Smooth muscle cell of the brain vasculature (primary cell): ENCODE measurements at places on chromosomes 5 and 9.

- DNase-seq, result no peak
Measured at GRCh38 chr5:167631191-167631590, 660.3 kb upstream of the WWC1 start.

DNA sequence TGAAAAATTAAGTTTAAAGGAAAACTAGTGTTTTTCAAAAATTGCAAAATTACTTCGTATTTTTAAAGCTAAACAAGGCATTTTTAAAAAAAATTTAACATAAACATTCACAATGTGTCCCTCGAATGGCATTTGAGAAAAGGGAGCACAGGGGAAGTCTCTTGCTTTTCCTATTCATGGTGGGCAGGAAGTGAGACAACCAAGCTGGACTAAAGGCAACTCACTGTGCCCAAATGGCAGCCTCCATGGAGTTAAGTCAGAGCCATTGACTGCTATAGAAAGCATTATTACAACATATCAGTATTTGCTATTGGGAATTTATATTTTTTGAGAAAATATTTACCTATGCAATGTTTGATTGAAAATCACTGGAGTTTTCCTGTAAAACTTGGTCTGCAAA, 8.3 kb downstream of the HNRNPH1 start:
- DNase-seq, result no peak

- no peak for DNase-seq
Measured at GRCh38 chr9:70921136-70921535, 200.3 kb downstream of the TRPM3 start.

- DNase-seq, result no peak
Measured at GRCh38 chr5:138595180-138595795, 20.1 kb upstream of the HSPA9 start.

DNA sequence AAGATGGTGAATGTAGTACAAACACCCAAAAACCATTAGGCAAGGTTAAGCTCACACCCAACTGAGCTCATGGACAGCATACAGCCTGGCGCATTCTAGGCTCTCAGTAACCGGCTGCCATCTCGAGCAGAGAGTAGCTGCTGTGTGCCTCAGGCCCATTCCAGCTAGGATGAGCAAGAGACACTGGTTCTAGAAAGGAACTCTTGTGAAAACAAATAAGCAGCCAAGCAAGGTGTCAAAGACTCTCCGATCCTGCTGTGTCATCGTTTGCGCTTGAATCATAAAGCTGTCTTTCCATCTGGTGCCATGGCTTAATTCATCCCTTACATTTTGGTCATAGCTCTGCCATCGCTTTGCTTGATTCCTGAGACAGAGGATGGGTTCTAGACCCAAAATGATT, 135.4 kb upstream of the MSX2 start:
- DNase-seq, result no peak

DNA sequence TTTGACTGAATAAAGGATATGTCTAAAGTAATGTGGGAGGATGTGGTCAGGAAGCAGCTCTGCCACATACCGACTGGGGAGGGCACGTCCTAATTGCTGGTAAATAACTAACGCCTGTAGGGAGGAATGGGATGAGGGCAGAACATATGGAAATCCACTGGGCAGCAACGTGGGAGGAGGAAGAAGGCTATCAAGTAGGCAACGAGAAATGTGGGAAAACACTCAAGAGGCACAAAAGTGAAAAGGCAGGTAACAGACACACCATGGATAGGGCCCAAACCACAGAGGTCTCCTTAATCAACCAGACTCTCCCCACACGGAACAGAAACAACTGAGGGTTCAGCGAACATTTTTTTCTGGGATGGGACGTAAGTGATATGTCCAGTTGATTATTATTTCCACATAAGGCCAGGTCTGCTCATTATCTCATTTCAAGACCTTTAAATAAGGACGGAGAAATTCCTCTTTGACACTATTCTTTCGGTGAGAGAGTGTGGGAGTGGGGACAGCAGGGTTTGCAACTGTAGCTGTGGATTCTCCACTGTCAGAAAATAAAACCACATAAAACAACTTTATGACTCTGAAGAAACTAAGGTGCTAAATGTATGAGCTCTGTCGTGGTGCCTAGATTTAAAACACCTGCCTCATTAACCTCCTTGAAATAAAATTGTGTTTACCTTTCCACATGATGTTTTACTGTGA, 17.0 kb downstream of the IARS1 start:
- no peak for DNase-seq

DNA sequence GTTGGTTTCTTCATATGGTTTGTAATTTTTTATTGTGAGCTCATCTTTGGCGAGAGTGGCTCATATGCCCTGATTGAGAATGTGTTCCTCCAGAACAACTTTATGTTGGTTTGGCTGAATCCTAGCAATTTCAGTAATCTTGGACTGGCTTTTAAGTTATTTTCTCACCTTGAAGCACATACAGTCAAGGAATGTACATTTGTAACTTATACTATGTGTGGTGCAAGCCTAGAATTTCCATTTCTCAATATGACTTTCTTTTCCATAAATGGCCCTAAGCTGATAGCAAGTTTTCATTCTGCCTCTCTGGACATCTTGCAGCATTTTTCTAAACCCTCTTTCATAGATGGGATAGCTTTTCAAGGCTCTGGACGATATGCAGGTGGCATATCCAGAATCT, 247.5 kb downstream of the DOCK8 start:
- DNase-seq, result no peak
